ENCODE measurements at places on chromosomes 7 and 10. TPM values are rescaled to one million over a fixed set of nuclear protein-coding genes. Genes with fewer than 3 reads are reported as not detected.

DNA sequence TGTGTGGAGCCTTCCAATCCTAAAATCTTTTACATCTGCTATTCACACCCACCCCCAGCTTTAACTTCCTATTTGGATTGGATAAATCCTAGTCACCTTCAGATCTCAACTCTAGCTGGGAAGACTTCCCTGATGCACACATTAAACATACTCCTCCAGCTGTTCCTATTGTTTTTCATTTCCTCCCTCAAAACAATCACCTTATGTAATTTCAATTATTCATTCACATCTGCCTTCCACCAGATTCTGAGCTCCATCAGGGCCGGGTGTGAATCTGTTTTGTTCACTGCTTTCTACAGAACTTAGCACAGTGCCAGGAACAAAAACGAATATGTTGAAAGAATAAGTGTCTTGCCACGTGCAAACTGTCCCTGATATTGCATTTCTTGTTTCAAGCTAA, 497.4 kb downstream of the PLXDC2 start:
- no peaks in the 10 kb centered on the region for H3K27me3 ChIP-seq
- H3K4me3 ChIP-seq, result no peak overlapping the region
- no peak overlapping the region for H3K27ac ChIP-seq
- DNase-seq, result no peak
- H3K36me3 ChIP-seq, result no peaks in the 10 kb centered on the region
- no peaks in the 10 kb centered on the region for H3K4me1 ChIP-seq

DNA sequence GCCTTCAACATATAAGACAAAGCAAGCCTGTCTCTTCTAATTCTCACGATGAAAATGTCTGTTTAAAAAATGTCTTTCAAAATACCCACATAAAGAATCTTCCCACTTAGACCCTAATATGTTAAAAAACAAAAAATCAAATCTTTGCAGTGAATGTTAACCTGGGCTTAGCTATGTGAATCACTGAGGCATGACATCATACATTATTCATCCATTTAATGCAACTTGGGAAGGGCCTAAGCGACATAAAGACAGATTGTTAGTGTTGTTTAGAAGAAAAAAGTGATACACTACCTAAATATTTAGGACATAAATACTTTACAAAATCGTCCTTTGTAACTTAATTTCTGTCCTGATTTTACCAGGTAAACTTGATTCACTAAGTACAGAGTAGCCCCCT, 648.5 kb upstream of the NRP1 start:
- no peak overlapping the region for H3K4me3 ChIP-seq
- no peak overlapping the region for H3K27ac ChIP-seq
- no peaks in the 10 kb centered on the region for H3K27me3 ChIP-seq
- no peaks in the 10 kb centered on the region for H3K36me3 ChIP-seq
- DNase-seq, result no peak
- peaks cover 4% of the 10 kb centered on the region for H3K4me1 ChIP-seq

GRCh38 chr7:71286336-71286735, 154.4 kb downstream of the GALNT17 start:
- no peak overlapping the region for H3K27ac ChIP-seq
- no peaks in the 10 kb centered on the region for H3K36me3 ChIP-seq
- H3K4me3 ChIP-seq, result no peak overlapping the region

DNA sequence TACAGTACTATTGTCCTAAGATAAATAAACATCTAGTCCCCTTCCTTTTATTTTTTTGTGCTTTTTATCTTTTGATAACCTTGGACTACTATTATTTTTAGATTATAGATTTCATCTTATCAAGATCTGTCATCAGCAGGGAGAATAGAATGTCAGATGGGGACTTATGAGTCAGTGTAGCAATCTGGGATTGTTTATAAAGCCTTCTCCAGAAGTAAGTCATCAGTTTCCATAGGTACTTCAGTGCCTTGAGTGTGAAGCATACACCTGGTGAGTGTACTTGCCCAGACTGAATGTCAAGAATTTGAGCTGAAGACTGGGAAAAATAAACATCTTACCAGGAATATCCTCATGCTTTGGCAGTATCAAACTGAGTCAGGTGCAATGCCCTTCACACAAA, 2.1 kb downstream of the CASD1 start:
- no peaks in the 10 kb centered on the region for H3K36me3 ChIP-seq
- no peak overlapping the region for H3K4me3 ChIP-seq
- DNase-seq, result no peak
- H3K27ac ChIP-seq, result no peak overlapping the region

DNA sequence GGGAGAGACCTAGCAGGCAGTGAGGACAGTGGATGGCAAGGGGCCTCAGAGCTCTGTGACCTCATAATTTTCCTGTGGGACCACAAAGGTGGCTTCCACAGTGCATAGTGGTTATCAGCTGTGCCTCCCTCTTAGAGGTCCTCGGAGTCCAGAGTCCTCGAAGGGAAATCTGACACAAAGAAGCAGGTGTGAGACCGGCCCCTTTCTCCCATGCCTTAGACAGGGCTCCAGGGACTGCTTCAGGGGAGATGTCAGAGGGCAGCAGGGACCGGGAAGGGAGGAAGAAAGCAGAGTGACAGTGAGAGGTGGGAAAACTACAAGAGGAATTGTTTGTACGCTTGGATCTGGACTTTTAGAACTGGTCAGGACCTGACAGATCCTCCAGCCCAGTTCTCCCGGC, 66.3 kb downstream of the BAMBI start:
- no peaks in the 10 kb centered on the region for H3K4me1 ChIP-seq
- no peaks in the 10 kb centered on the region for H3K36me3 ChIP-seq
- H3K27ac ChIP-seq, result no peak overlapping the region
- no peak for DNase-seq
- H3K4me3 ChIP-seq, result no peak overlapping the region
- H3K27me3 ChIP-seq, result no peaks in the 10 kb centered on the region

GRCh38 chr7:135773464-135773863, 24.9 kb upstream of the FAM180A start:
- no peak for DNase-seq
- H3K4me1 ChIP-seq, result no peaks in the 10 kb centered on the region
- no peaks in the 10 kb centered on the region for H3K27me3 ChIP-seq
- no peaks in the 10 kb centered on the region for H3K36me3 ChIP-seq

GRCh38 chr7:1325646-1326510, 93.2 kb downstream of the UNCX start:
- DNase-seq, result no peak
- no peaks in the 10 kb centered on the region for H3K36me3 ChIP-seq
- H3K27me3 ChIP-seq, result no peaks in the 10 kb centered on the region
- no peak overlapping the region for H3K4me3 ChIP-seq
- H3K4me1 ChIP-seq, result no peaks in the 10 kb centered on the region
- H3K27ac ChIP-seq, result no peak overlapping the region

DNA sequence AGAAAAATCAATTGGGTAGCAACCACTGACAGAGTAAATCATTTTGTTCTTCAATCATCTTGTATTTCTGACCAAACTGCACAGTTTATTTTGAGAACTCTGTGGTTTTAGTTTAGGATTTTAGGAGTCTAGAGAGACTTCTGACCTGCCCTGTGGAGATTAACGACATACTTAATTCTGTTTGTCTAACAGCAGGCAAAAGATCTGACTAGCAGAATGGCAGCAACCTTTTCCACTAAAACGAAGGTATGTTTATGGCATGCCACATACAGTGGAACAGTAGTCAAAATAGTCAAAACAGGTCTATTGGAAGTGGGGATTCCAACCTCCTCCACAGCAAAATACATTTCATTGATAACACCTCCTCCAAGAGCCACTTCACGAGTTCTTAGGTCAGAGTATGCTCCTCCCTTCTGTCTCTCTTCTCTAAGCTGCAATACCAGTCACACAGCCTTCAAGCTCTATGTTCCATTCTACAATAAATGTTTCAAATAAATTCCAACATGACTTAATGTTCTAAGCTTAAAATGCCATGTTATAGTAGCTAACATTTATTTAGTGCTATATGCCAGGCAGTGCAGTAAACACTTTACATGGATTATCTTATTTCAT, 34.4 kb downstream of the NRCAM start:
- H3K27ac ChIP-seq, result no peak overlapping the region
- H3K4me3 ChIP-seq, result no peak overlapping the region
- no peaks in the 10 kb centered on the region for H3K36me3 ChIP-seq

DNA sequence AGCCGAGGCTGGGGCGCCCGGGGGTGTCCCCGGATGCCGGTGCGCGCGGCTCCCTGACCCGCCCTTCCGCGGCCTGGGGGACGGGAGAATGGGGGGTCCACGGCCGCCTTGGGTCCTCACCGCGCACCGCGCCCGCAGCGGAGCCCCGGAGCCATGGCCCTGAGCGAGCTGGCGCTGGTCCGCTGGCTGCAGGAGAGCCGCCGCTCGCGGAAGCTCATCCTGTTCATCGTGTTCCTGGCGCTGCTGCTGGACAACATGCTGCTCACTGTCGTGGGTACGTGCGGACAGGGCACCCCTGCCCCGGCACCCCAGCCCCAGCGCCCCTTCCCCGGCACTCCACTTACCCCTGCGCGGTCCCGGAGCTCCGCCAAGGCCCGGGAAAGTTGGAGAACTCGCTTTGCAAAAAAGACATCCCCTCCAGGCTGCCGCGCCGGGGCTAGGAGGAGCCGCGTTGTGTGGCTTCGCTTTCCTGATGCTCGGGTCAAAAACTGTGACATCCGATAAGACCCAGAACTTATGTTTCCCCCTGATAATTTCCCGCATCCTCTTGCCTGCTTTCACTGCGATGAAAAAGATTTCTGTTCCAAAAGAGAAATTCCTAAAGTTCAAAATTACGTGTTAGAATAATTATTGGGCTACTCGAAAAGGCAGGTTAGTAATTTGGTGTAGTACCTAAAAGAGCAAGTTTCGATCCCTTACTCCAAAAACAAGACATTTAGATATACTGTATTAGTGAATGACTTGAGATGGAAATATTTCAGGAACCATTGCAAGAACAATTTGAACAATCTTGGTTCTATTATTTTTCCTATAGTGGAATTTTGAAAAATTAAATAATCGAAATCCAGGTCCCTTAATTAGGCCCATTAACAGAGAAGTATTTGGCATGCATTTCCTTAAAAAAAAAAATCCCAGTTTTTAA, 888 bp downstream of the SLC18A2 start:
- H3K4me1 ChIP-seq, result peaks cover 6% of the 10 kb centered on the region
- DNase-seq, result no peak
- H3K4me3 ChIP-seq, result no peak overlapping the region
- H3K27me3 ChIP-seq, result no peaks in the 10 kb centered on the region
- no peak overlapping the region for H3K27ac ChIP-seq

- H3K27ac ChIP-seq, result no peak overlapping the region
- H3K27me3 ChIP-seq, result no peaks in the 10 kb centered on the region
- H3K4me3 ChIP-seq, result no peak overlapping the region
Observed at GRCh38 chr7:112770051-112770450, 20.1 kb downstream of the TMEM168 start.

DNA sequence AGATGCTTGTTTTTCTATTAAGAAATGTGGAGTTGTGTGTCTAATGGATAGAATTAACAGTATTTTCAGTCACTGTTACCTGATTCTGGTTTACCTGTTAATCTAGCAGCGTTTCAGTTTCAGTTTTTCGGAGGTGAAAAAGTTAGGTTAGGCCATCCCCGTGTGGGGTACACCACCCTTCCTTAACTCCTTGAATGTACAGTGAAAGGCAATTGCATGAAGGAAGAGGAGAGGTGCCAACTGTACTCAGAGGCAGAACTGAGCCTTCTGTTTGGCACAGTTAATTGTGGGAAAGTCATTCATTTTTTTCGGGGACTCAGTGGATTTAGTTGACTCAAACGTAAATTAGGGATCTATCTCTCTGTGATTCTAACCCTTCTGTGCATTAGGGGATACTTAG, 35.5 kb downstream of the RPA3 start:
- H3K27ac ChIP-seq, result peak overlapping the region; percentile 41
- H3K27me3 ChIP-seq, result no peaks in the 10 kb centered on the region
- DNase-seq, result no peak
- peaks cover 2% of the 10 kb centered on the region for H3K4me1 ChIP-seq
- no peak overlapping the region for H3K4me3 ChIP-seq

DNA sequence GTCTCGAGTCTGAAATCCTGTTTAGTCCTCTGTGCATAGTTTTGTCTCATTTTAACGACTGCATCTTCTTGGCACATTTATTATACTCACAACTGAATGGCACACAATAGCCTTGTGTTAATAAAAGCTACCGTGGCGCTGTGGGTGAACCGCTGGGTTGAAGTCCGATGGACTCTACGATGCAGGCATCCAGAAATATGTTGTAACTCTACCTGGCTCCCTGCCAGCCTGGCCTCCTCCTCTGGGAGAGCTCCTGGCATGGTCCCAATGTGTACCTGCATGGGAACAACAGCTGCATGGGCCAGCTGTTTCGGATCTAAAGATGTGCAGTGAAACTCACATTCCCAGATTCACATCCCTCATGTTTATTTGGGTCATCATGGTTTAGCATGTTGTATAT, 3.7 kb upstream of the DPYSL4 start:
- peak; percentile 75 for DNase-seq
- H3K27me3 ChIP-seq, result no peaks in the 10 kb centered on the region
- no peak overlapping the region for H3K27ac ChIP-seq
- H3K4me3 ChIP-seq, result no peak overlapping the region
- H3K36me3 ChIP-seq, result no peaks in the 10 kb centered on the region
- peaks cover 17% of the 10 kb centered on the region for H3K4me1 ChIP-seq

GRCh38 chr10:115654961-115655360, 561.8 kb downstream of the ATRNL1 start:
- DNase-seq, result no peak
- no peak overlapping the region for H3K4me3 ChIP-seq
- H3K4me1 ChIP-seq, result no peaks in the 10 kb centered on the region

GRCh38 chr10:99633832-99634231, 13.6 kb upstream of the SLC25A28 start:
- no peak overlapping the region for H3K4me3 ChIP-seq
- H3K36me3 ChIP-seq, result no peaks in the 10 kb centered on the region
- H3K27ac ChIP-seq, result no peak overlapping the region
- DNase-seq, result no peak
- no peaks in the 10 kb centered on the region for H3K27me3 ChIP-seq

DNA sequence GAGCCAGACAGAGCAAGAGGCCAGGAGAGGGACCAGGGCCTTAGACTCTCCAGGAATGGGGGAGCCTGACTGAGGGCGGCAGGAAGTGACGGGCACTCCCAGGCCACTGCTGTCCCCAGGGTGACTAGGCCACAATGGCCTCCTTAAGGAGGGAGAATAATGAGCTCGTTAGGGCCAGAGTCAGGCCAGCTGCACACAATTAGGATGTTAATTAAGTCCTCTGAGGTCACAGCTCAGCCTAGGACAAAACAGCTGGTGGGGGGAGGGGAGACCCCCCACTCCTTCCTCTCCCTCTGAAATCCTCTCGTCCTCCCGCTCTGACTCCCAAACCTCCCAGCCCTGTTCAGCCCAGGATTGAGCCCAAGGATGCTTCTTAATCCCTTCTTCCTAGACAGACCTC, 143.0 kb downstream of the NEURL1 start:
- H3K36me3 ChIP-seq, result no peaks in the 10 kb centered on the region
- no peak for DNase-seq
- H3K4me1 ChIP-seq, result peaks cover 12% of the 10 kb centered on the region
- no peak overlapping the region for H3K4me3 ChIP-seq
- H3K27ac ChIP-seq, result no peak overlapping the region

Gene HOXA6
- total RNA-seq, result 0.23 TPM

Gene TAS2R41
- total RNA-seq, result 0.25 TPM

Gene GNAT3
- total RNA-seq, result not detected

Gene FOXI2
- under 0.01 TPM for total RNA-seq

Gene DENND2A
- total RNA-seq, result 7.4 TPM

Gene OPALIN
- total RNA-seq, result not detected

Gene TWIST1
- total RNA-seq, result 0.17 TPM

Gene DDX21
- 38.4 TPM for total RNA-seq

Gene ASAH2
- 0.75 TPM for total RNA-seq

Gene UCN3
- total RNA-seq, result 0.23 TPM

Gene OR9A2
- total RNA-seq, result 0.08 TPM

Gene STEAP1
- total RNA-seq, result 37.1 TPM

Gene NXPH1
- not detected for total RNA-seq

Gene GPR141
- 2.9 TPM for total RNA-seq

Gene FAM180A
- total RNA-seq, result 10.5 TPM

Gene SLC16A12
- 10.7 TPM for total RNA-seq

Gene HTR5A
- total RNA-seq, result not detected

Gene AEBP1
- 3.4 TPM for total RNA-seq

Data from liver (tissue), 10 donors.